ENCODE measurements at places on chromosomes 7 and 10.

DNA sequence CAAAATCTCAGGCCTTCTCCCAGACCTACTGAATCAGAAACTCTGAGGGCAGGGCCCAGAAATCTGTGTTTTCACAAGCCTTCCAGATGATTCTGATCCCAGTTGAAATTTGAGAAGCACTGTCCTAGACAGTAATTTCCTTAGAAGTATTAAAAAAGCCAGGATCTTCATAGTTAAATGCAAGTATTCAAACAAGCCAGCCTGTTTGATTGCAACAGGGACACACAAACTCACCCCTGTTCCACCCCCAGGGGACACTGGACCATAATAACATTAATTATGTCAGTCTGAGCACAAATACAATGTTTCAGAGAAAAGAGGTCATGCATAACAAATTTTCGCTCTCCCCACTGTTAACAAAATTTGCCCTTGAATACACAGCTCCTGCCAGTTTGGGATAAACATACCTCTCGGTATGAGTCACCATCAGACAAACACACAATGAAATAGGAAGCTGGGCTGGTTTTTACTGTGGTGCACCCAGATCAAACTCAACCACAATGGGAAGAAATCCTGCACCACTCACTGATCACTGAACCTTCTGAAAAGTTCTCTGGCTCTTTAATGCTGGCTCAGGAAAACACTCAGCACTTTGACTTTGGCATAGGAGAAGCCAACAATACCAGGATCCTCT is 34.3 kb downstream of the ABLIM1 start:
- no peak for DNase-seq

DNA sequence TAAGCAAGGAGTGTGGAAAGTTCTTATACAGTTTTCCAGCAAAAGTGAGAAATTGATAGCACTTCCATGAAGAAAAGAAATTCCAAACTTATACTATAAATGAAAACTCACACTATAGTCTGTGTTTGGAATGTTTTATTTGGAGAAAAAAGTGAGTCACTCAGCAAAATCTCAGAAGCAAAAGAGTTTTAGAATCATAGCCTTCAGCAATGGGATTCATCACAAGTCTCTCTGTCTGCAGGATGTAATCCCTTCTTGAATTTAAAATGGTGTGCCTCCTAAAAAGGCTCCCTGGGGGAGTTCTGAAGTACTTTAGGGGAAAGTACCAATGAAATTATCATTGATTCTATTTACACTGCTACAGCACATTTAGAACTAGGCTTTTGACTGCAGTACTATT is 756.4 kb downstream of the XPNPEP1 start:
- no peak for DNase-seq

DNA sequence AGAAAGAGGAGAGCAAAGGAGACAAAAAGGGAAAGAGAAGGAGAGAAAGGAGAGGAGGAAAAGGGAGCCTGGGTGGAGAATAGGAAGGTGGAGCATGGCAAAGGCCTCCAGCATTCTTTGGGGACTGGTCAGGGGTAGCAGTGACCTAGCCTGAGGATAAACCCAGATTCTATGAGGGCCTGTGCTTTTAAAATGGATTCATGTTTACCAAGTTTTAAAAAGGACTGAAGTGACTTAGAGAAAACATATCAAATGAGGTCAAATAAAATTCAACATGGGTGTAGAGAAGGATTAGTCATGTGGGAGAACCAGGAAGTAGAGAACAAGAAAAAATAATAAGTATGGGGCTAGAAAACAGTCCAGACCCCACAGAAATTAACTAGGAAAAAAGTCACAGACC is 20.7 kb downstream of the CREB3L2 start:
- no peak for DNase-seq

DNA sequence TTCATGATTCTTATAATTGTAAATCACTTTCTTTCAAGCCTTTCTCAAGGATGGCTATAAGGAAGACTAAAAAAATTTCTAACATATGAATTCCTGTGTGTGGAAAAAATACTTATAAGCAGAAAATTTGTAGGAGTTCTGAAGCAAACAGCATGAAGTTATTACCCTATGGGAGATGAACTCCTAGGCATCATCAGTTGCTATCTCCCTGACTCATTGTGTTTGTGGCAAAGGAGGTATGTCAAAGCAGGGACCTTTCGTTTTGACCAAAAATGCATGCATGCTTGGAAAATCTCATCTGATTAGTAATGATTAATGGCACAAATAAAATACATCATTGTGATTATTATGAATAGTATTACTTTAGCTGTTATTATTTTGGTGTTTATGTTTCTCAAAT is 59.4 kb downstream of the CALCR start:
- DNase-seq = no peak

GRCh38 chr7:133977409-133978274 is 149.5 kb upstream of the LRGUK start:
- no peak for DNase-seq

- no peak for DNase-seq
Measured at GRCh38 chr7:130096243-130096827, 26.0 kb downstream of the KLHDC10 start.

DNA sequence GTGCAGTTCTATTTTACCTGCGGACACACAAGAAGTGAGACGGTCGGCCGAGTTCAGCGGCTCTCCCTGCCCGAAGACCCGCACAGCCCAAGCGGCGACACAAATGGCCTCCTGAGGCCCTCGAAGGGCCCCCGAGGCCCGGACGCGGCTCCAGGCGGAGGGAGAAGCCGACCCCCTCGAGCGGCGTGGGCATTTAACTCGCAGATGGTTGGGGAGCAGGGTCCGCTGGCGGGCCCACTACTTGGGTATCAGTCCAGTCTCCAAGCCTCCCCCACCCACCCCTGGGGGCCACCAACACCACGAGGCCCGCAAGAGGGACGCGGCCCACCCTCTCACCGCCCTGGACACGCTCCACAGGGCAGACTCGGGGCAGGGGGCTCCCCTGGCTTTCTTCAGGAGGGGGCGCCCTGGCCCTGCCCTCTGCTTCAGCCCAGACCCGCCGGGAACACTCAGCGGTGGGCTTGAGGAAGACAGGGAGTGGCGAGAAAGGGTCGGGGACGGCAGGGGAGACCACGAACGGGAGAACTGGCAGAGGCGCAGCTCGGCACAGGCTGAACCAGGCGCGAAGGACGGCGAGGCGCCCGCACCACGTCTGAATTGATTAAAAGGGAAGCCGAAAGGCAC is 1.7 kb downstream of the IGF2BP3 start:
- no peak for DNase-seq

- no peak for DNase-seq
Measured at GRCh38 chr7:144545330-144545729, 141.8 kb upstream of the NOBOX start.

GRCh38 chr7:90858546-90858945 is 262.4 kb downstream of the CDK14 start:
- no peak for DNase-seq

DNA sequence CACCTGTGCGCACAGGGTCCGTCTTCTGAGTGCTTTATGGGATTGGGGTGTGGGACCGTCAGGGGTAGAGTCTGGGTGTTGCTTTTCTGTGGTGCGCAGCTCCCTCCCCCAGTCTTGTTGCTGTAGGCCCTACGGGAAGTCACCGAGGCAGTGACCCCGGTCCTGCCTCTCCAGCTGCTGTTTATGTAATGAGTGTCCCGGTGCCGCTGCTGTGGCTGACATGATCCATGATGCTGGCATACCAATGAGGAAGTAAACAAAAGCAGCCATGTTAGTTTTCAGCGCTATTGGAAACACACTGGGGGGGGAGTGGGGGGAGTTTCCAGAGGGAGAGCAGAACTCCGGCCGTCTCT is 1.1 kb downstream of the TRIM8 start:
- no peak for DNase-seq

DNA sequence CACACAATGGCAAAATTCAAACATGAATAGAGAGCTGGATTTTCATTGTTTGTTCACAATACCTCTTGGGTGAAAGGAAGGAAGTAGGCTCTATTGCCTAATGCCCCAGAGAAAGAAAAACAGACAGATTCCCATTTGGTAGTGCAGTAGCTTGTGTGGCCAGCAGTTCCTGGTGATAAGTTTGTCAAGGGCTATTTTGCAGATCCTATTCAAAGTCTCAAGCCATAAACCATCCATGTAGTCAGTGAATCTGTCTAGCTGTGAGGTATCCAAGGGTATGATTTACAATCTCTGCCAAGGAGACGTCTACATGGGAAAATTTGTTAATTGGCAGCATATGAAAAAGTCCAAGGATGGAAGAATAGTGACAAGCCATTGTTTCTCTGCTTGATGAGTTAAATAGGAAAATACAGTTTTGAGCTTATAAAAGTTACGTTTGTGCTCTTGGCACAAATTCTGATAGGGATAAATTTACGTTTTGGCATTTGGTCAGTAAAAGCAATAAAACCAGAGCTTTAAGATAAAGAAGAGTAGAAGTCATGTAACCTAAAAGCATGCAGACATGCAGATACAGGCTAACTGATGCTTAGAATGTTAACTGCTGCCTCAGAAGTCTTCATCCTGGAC is 269.1 kb downstream of the GATA3 start:
- no peak for DNase-seq

GRCh38 chr7:142896151-142896550 is 10.6 kb upstream of the TRPV6 start:
- no peak for DNase-seq

- no peak for DNase-seq
Measured at GRCh38 chr7:30253796-30254165, 30.6 kb upstream of the ZNRF2 start.

GRCh38 chr7:102077081-102077480 is 209.6 kb upstream of the SH2B2 start:
- DNase-seq = no peak

- DNase-seq = no peak
Measured at GRCh38 chr10:88616250-88616977, 29.9 kb downstream of the LIPJ start.

DNA sequence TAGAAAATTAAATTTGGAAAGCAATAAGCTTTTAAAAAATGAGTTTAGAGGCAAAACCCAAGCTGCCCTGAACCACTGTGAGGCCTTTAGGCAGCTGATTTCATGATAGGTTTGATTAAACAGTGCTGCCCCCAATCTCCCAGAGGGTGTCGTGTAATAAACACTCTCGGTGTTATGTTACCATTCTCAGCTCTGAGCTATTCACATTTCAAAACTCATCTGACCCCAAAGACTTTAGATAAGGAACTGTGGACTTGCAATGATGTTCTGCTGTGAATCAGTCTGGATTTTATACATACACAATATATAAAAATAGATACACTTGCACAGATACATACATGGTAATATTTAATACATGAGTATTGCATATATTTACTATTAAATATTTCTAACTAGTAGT is 120.4 kb downstream of the MALRD1 start:
- DNase-seq = no peak

- no peak for DNase-seq
Measured at GRCh38 chr10:62511238-62511637, 137.1 kb downstream of the ZNF365 start.

DNA sequence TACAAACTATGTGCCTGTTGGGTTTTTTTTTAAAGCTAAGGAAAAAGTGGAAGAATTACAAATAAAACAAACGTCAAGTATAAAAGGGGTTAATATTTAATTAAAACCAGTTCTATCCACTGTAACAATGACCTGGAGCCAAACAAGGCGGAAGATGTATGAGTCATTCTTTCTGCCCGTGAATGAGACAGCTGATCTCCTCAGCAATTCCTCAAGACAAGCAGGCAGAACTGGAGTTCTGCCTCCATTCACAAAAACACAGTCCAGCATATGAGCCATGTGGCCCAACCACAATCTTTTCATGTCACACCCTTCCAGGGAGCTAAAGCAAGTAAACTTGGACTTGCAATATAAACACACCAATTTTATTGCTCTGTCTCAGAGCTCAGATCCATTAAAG is 8.4 kb downstream of the ETV1 start:
- no peak for DNase-seq

- DNase-seq = no peak
Measured at GRCh38 chr7:33233659-33234058, 104.3 kb downstream of the BBS9 start.

DNA sequence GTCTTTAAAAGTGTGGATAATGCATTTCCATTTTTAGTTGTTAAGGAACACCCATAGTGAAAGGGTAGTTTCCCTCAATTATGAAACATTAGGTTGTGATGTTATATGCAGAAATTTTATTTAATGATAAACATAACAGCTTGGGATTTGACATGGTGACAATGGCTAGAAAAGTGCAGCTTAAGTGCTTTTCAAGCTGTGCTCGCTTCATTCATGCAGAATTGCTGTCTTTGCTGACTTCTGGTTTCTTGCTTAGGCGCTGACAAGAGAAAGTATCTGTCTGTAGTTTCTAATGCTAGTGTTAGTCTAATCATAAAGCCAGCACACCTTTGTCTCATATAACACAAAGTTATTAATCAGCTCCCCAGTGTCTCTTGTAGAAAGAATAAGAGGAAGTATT is 170.0 kb downstream of the ARL5B start:
- no peak for DNase-seq

- DNase-seq = no peak
Measured at GRCh38 chr10:43352951-43353350, 18.5 kb upstream of the FXYD4 start.

DNA sequence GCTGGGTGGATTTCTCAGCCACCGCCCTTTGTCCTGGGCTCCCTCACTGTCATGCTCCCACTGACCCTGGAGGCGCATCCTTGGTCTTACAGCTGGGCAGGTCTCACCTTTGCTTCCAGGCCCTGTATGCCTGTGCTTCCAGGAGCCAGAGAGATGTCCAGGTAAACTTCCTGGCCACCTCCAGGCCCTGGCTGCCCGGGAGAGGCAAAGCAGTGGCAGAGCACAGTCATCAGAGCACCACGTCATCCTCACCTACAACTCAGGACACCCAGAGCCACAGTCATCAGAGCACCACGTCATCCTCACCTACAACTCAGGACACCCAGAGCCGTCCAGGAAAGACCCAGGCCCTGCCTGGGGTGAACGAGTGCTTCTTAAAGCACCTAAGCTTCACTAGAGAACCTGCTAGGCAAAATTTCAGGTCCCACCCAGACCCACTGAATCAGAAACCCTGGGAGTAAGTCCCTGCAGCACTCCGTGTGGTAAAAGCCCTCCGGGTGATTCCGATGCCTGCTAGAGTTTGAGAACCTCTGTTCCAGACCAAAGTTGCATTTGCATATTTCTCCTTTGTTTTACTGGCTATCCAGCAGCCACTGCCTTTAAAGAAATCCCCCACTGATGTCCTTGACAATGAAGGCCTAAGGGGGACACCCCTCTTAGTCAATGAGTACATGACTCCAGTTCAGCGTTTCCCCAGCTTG is 62.3 kb downstream of the DLG5 start:
- no peak for DNase-seq

- no peak for DNase-seq
Measured at GRCh38 chr10:35523670-35524225, 81.4 kb upstream of the GJD4 start.

Data from esophagus squamous epithelium (tissue), 5 donors.